Activated T-helper 1 cell treated with anti-CD3 and anti-CD28 coated beads, Interleukin-12 subunit alpha, Interleukin-12 subunit beta, Interleukin-2, Interleukin-4 antibody, amounts not matched to agents 30 ng/mL and 10 ng/mL and 1 ng/mL, durations not matched to agents 14 hours and 24 hours and 36 hours (primary cell): ENCODE measurements at places on chromosomes 7 and 10. TPM values are rescaled to one million over a fixed set of nuclear protein-coding genes. Genes with fewer than 3 reads are reported as not detected.

DNA sequence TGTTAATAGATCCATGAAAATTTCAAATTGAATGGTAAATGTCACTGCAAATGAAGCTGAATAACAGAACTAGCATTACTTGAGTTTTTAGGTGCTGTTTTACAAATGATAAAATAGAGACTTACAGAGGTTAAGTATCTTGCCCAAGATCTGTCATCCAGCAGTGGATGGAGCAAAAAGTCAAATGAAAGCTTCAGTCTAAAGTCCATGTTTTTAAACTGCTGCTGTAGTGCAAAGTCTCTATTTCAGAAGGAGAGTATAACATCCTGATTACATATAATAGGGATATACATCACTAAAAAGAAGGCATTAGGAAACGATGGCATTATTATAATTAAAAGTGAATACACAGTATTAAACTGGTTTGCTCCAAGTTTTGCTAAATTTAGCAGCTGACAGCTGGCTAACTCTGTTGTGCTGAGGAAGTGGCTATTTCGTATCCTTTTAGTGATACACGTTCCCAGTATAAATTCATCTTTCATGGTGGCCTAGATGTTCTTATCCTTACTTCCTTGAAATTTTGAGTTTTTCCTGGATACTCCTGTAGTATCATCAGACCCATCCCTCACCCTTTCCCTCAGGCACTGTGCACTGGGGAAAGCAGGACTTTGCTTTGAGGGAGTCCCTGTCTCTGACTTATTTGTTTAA, 603.2 kb downstream of the MAGI2 start:
- no peak overlapping the region for H3K4me3 ChIP-seq
- no peak for DNase-seq
- H3K27ac ChIP-seq: no peak overlapping the region
- H3K27me3 ChIP-seq: no peaks in the 10 kb centered on the region
- no peaks in the 10 kb centered on the region for H3K36me3 ChIP-seq

GRCh38 chr10:11517150-11517549, 94.3 kb downstream of the USP6NL start:
- H3K4me1 ChIP-seq: peaks cover 24% of the 10 kb centered on the region
- H3K36me3 ChIP-seq: no peaks in the 10 kb centered on the region
- no peak overlapping the region for H3K4me3 ChIP-seq
- peaks cover 30% of the 10 kb centered on the region for H3K27me3 ChIP-seq

DNA sequence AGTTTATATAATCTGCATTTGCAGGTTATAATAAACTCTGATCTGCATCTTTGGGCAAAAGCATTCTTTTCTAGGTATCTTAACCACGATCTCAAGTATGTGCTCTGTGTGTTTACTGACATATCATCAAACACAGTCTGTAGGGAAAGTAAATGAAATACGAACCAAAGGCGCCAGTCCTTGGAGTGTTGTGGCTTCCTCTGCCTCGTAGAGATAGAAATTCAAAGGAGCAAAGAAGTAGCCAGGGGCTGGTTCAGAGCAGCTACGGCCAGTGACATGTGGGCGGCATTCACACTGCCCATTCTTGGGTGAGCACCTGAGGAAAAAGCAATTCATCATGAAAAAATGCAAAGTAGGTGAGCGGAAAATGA, 38.7 kb downstream of the LAMB4 start:
- no peaks in the 10 kb centered on the region for H3K4me1 ChIP-seq
- peaks cover 14% of the 10 kb centered on the region for H3K27me3 ChIP-seq
- H3K4me3 ChIP-seq: no peak overlapping the region
- no peak for DNase-seq
- no peaks in the 10 kb centered on the region for H3K36me3 ChIP-seq

DNA sequence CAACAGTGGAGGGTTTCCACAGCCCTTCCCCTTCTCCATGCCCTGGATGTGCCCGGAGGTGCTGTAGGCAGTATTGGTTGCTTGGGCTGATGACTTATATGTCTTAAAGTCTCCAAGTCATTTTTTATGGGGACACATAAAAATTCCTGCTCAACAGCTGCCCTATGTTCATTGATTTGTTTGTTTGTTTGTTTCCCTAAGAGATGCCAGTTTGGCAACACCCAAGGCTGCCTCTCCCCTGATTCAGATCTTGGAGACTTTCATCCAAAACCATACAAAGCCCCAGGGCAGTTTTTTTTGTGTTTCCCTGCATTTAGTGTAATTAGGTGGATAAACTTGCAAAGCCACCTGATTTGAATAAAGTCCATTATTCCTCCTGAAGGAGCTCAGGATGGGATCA, 115.3 kb downstream of the PLPP4 start:
- no peaks in the 10 kb centered on the region for H3K27me3 ChIP-seq
- no peak overlapping the region for H3K27ac ChIP-seq
- H3K4me3 ChIP-seq: no peak overlapping the region
- H3K4me1 ChIP-seq: no peaks in the 10 kb centered on the region
- H3K36me3 ChIP-seq: no peaks in the 10 kb centered on the region
- no peak for DNase-seq

Gene SFMBT2
- total RNA-seq: 38.3 and 39.1 TPM in 2 replicates

- peaks cover 53% of the 10 kb centered on the region for H3K4me1 ChIP-seq
- peaks cover 47% of the 10 kb centered on the region for H3K36me3 ChIP-seq
- H3K27ac ChIP-seq: peak overlapping the region; percentile 99
- peak overlapping the region; percentile 60 for H3K4me3 ChIP-seq
- peak; percentile 35 for DNase-seq
Observed at GRCh38 chr7:106345421-106346166, 60.8 kb upstream of the NAMPT start.

Gene CLIP2
- total RNA-seq: 1.5 and 1.7 TPM in 2 replicates

GRCh38 chr10:95785317-95785716, 29.4 kb downstream of the ENTPD1 start:
- H3K27ac ChIP-seq: peak overlapping the region; percentile 79
- peaks cover 12% of the 10 kb centered on the region for H3K36me3 ChIP-seq

DNA sequence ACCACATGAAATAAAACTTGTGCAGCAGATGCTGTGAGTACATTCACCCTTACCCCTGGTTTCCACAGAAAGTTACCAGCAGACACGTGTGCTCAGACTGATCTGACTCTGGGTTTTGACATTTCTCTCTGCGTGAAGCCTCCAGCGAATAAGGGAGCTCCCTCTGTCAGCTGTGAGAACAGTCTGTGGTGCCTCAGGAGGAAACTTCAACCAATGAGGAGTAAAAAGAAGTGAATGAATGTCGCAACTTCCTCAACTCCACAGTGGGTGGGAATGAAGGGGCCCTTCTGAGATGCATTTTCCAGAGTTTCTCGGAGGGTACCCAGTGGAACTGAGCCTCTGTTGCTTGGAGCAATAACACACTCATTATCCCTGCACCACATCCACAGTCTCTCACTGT, 743.4 kb downstream of the TNS3 start:
- no peaks in the 10 kb centered on the region for H3K27me3 ChIP-seq
- no peaks in the 10 kb centered on the region for H3K4me1 ChIP-seq
- no peak overlapping the region for H3K27ac ChIP-seq
- no peaks in the 10 kb centered on the region for H3K36me3 ChIP-seq
- no peak overlapping the region for H3K4me3 ChIP-seq

Gene PSMC2
- 220 and 225 TPM in 2 replicates for total RNA-seq

- no peak overlapping the region for H3K27ac ChIP-seq
- no peaks in the 10 kb centered on the region for H3K4me1 ChIP-seq
Observed at GRCh38 chr7:103640031-103640779, 194.2 kb upstream of the SLC26A5 start.

- H3K27me3 ChIP-seq: no peaks in the 10 kb centered on the region
- H3K4me1 ChIP-seq: no peaks in the 10 kb centered on the region
- no peaks in the 10 kb centered on the region for H3K36me3 ChIP-seq
- no peak overlapping the region for H3K27ac ChIP-seq
- H3K4me3 ChIP-seq: no peak overlapping the region
Observed at GRCh38 chr7:137080516-137081203, 212.2 kb downstream of the CHRM2 start.

Gene NAT16
- total RNA-seq: 0.08 TPM in 1 of 2 replicates, not detected in the other
